NCI-H1694 (cell line): ENCODE measurements at places on chromosomes 2 and 18.

DNA sequence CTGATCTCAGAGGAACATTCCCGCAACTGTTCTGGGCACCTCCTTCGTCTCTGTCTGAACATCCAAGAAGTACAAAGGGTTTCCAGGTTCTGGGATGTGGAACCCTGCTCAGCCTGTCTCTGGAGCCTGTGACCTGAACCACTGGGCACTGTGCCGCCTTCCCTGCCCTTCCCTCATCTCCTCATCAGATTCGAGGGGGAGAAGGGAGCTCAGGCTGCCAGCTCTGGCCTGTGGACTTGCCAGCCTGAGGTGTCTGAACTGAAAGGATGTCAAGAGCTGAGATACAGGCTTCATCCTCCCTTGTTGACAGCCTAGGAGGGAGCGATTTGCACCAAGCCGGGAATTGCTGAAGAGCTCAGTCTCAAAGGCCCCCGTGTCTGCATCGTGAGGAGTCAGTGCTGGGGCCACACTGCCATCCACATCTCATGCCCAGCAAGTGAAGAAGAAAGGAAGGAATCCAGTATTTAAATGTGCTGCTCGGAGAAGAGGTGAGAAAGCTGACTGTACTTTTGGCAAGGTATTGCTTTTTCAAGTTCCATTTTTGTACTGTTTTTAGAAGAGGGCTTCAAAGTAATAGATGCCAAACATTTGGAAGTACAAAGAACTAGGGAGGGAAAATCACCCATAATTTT, 12.6 kb downstream of the NEU2 start:
- DNase-seq, result no peak

DNA sequence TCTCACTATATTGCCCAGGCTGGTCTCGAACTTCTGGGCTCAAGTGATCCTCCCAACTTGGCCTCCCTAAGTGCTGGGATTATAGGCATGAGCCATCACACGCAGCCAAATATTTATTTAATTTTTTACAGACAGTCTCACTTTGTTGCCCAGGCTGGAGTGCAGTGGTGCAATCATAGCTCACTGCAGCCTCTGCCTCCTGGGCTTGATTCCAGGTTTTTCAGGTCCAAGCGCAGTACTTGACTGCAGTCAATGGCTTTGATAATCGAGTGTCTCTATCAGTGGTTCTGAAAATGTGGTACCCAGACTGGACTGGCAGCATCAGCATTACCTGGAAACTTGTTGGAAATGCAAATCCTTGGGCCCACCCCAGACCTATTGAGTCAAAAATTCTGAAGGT, 63.1 kb downstream of the PLB1 start:
- no peak for DNase-seq

GRCh38 chr2:240791821-240792628, 28.0 kb downstream of the KIF1A start:
- no peak for DNase-seq

- no peak for DNase-seq
Measured at GRCh38 chr2:206647985-206648384, 5.7 kb downstream of the FAM237A start.

- DNase-seq, result no peak
Measured at GRCh38 chr18:75346671-75347070, 80.8 kb downstream of the SMIM21 start.

GRCh38 chr2:180110469-180110868, 103.4 kb upstream of the CWC22 start:
- DNase-seq, result no peak

DNA sequence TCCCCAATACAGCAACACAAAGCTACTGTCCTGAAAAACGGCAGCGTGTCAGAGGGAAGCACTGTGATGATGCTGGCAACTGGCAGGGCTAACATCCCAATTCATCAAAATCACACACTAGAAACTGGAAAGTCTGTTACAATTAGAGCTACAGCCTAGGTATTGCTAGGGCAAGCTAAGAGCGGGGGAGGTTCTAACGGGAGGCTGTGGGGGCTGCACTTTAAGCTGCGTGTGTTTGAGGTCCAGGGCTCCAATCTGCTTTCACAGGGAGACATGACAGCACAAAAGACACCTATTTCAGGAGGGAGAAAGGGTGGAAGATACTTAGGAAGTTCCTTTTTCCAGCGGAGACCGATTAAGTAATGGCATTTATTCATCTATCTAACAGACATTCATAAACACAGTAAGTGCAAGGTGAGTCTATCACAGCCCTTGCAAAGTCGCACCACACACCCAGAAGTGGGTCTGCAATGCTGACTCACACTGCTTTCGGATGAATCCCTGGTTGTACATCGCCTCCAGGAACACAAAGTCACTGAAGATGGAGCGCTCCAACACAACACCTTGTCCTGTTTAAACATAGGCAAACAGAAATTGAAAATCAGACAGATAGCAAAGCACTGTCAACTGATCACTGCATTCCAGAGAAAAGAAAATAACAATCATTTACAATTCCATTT, 6.9 kb downstream of the NDUFA10 start:
- no peak for DNase-seq

DNA sequence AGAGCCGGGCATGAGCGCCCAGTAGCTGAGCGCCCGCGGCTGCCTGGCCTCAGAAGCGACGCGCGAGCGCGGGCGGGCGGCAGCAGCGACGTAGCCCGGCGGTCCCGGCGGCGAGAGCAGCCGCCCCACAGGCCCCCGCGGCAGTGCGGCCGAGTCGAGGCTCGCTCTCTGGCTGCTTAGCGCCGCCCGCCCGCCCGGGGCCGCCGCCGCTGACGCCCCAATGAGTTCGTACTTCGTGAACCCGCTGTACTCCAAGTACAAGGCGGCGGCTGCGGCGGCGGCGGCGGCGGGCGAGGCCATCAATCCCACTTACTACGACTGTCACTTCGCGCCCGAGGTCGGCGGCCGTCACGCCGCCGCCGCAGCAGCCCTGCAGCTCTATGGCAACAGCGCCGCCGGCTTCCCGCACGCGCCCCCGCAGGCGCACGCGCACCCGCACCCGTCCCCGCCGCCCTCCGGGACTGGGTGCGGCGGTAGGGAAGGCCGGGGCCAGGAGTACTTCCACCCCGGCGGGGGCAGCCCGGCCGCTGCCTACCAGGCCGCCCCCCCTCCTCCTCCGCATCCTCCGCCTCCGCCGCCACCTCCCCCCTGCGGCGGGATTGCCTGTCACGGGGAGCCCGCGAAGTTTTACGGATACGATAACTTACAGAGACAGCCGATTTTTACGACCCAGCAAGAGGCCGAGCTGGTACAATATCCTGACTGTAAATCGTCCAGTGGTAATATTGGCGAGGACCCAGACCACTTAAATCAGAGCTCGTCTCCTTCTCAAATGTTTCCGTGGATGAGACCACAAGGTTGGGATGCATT, 847 bp downstream of the HOXD8 start:
- no peak for DNase-seq

- DNase-seq, result peak; percentile 29
Measured at GRCh38 chr2:197011021-197011417, 84.5 kb upstream of the PGAP1 start.

GRCh38 chr18:837922-838321, 25.9 kb upstream of the YES1 start:
- no peak for DNase-seq

DNA sequence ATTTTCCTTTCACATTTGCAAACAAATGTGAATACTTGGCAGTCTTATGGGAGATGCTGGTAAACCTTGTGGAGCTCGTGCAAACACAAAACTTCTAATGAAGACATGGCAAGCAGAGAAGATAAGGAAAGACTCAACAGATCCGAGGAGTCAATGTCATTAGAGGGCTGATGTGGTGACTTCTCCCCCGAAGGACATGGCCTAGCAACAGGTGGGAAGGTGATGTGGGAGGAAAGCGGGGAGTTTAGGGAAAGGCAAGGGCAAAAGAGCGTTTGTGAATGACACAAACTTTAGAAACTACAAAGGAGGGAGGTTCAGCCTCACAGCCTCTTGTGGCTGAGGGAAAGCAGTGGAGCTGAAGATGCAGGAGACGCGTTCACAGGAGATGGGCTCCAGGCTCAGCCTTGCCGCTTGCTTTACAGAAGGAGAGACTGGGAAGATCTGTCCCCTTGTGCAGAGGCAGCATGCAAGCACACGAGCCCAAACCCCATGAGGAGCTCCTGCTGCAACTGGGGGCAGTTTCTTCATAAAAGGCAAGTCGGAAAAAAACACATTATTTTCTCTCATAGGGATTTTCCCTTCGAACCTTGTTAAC, 86.6 kb downstream of the SOWAHC start:
- DNase-seq, result no peak

DNA sequence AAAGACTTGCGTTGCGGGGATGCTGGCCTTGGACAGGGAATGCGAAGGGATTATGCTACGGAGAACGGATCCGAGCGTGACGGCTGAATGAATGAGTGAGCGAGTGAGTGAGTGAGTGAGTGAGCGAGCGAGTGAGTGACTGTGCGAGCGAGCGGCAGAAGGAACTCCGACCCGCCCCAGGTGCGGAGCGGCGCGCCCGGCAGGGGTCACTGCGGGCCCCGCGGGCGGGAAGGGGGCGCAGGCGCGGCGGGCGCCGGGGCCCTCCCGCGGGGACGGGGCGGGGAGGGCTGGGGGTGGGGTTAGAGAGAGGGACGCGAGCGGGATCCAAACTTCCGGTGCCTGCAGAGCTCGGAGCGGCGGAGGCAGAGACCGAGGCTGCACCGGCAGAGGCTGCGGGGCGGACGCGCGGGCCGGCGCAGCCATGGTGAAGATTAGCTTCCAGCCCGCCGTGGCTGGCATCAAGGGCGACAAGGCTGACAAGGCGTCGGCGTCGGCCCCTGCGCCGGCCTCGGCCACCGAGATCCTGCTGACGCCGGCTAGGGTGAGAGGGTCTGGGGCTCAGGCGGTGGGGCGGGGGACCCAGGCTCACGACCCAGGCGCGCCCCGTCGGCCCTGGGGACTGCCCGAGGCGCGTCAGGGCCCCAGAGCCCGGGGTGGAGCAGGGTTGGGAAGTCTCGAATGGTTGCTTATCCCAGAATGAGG, at the start of gene ITM2C:
Gene ITM2C (plus strand): TSS at position 338 of the 702 bp plus-strand sequence. CDS start 84 bp downstream, at position 422.
- DNase-seq, result peak; percentile 51

DNA sequence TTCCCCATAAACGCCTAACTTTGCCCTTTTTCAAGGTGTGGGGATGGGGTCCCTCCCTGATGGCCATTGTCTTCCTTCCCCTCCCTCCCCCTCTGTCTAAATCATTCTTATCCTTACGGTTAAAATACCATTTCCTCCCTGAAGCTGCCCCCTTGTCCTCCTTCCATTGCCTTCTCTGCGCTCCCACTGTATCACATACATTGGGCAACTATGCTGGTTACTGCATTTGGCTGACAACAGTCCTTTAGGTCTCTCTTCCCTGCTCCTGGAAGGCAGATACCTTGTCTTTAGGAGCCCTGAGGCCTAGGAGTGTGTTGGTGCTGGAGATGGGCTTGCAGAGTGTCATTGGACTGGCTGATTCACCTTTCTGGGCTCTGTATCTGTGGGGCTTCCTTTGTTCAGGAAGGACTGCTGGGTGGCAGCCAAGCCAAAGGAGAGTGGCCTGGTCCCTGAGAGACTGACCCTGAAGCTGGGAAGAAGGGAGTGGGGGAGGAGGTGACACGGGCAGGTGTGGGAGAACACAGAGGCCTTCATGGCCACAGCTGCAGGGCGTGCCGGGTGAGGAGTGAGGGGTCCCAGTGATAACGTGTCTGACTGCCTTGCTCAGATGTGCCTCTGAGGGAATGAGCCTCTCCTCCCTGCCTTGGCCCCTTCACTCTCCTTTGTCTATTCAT, 2.2 kb downstream of the WNT6 start:
- no peak for DNase-seq

DNA sequence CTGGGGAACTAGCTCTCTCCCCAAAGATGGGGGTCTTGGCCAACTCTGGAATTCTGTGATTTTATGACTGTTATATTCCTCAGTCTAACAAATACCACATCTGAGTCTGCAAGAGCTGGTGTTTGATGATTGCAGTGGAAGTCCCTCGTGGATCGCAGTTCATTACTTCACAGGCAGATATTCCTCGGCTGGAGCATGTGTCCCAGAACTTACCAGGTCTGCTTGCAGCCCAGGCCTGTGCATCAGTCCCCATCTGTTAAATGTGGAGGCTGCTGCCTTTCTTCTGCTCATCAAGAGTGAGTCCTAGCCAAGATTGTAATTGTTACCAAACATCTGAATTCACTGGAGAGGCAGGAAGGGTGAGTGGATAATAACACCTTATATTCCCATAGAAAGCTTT, 55.5 kb downstream of the PRKCE start:
- DNase-seq, result no peak

- no peak for DNase-seq
Measured at GRCh38 chr2:104572834-104573233, 281.1 kb upstream of the POU3F3 start.

DNA sequence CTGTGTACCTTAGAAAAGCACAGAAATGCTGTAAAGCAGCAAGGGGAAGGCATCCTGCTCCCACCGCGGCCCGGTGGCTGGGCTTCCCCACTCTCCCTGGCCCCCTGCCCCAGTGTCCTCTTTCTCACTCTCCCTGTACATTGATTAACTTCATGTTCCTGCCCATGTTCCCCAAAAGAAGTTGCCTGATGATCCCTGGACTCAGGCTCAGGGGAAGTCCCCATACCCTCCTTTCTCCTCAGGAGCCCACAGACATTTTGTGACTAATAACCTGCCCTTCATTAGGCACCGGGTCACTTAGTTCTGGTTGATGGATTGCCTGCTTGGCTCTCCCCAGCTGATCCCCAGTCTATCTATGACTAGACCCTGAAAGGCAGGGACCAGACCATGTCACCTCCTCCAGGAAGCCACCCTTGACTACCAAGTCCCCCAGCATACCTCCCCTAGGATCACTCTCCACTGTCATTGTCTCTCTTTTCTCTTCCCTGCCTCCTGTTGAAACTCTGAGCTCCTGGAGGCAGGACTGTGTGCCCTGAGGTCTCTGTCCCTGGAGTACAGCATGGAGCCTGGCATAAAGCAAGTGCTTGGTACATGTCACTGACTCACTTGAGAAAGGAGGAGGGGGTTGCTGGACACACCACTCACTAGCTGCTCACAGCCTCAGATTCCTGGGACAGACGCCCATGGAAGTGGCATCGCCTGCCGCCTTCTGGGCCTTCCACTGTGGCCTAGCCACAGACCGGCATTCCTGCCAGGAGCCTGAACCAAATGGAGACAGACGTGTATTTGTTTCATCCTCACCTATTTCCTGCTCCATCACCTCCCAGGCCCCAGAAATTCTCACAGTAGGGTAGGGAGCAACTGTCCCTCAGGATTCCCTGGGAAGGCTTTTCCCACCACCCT, 13.5 kb downstream of the MALL start:
- DNase-seq, result no peak

DNA sequence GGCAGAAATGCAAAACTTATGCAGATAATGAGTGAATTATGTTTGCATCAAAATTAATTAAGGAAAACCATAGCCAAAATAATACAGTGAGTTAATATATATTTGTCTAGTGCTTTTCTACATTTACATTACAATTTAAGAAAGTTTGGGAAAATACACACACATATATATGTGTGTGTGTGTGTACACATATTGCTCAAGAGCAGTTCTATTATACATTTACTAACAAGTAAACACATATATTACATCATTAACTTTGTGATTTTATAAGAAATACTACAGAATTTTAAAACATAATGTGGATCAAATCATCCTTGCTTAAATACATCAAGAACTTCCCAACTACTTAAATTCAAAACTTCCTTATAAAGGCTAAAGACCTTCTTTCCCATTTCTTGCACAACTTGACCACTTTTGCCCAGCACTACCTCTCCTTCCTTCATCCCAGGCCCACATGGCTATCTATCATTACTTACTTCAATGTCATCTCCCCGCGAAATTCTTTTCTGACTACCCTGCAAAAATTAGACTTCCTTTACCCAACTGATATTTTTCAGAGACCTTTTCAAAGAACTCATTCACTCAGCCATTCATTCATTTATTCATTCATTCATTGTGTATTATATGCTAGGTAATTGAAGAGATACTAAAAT, 68.4 kb downstream of the COL5A2 start:
- no peak for DNase-seq
